Omental fat pad (tissue), 4 donors: ENCODE measurements at places on chromosomes 2 and 18.

DNA sequence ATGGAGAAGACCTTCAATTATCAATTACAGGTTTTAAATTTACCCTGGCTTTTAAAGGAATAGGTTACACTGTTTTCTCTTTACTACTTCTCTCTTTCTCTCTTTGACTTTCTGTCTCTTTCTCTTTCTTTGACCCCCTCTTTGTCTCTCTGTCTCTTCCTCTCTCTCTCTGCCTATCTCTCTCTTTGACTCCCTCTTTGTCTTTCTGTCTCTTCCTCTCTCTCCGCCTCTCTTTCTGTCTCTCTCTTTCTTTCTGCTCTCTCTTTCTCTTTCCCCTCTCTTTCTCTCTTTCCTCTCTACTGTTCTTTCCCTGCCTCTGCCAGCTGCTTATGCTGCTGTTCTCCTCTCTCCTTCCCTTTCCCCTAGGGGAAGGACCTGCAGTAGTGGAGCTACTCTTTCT, 175.7 kb downstream of the MTCL1 start:
- DNase-seq, result no peak

GRCh38 chr2:170143045-170143717, 34.8 kb upstream of the MYO3B start:
- no peak for DNase-seq

DNA sequence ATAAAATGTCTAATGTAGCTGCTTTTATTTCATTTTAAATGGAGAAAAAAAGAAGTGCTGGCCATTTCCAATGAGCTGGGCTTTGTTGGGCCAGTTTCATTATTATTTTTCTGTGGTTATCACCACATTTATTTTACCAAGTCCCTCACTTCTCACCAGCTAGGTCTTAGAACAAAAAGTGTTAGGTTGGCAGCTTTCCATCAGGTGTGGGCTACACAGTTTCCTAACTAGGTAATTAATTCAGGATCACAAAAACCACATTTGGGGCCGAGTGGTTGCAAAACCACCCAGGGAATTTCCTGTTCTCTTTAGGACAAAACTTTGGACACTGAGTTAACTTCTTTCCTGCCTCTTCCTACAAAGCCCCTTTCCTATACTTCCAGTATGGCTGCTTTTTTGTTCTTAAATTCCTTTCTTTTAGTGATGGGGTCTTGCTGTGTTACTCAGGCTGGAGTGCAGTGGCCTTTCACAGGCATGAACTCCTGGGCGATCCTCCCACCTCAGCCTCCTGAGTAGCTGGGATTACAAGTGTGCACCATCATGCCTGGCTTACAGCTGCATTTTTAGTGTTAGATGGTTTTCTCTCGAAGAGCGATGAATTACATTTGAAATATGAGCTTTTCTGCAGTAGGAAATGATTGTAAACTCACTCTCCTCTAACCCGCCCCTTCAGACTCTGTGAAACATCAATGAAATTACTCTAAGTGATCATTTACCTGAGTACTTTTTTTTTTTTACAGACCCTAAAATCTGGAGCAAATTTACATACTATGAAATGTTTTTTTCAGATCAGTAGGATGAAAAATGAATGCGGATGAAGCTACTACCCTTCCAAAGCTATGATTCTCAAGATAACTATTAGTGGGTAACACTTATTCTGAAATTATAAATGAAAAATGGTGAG, 2.6 kb upstream of the ZFP36L2 start:
- DNase-seq, result no peak

- no peak for DNase-seq
Measured at GRCh38 chr2:168514692-168515091, 58.6 kb downstream of the CERS6 start.

- DNase-seq, result no peak
Measured at GRCh38 chr2:30348825-30349224, 98.2 kb upstream of the LCLAT1 start.

DNA sequence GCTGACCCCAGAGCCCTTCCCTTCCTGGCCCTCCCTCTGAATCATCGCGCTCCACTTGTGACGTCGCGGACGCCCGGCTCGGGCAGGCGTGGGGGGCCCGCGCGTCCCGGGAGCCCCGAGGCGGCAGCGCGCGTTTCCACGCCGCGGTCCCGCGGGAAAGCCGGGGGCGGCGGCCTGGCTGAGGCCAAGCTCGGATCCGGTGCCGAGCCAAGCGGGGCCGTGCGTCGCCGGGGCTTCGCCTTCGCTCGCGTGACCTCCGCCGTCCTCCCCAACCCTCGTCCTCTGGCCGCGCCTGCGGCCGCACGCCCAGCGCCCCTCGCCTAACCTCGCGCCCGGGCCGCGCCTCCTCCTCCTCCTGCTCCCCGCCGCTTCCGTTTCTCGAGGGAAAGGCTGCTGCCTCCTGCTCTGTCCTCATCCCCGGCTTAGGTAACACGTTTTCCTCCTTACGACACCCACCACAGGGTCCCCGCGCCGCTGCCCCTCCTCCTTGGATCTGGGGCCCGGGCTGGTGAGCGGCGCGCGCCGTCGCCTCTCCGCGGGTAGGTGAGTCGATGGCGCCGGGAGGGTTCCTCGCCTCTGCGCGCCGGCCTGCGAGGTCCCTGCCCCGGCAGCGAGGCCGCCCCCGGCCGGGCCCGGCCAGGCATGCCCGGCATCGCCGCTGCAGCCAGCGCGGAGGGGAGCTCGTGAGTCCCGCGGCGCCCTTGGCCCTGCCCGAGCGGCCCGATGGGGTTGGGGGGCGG, at the start of gene INPP1:
Gene INPP1 (plus strand): TSS at position 54 of the 740 bp plus-strand sequence. CDS start 16,514 bp downstream, outside the sequence.
- no peak for DNase-seq

DNA sequence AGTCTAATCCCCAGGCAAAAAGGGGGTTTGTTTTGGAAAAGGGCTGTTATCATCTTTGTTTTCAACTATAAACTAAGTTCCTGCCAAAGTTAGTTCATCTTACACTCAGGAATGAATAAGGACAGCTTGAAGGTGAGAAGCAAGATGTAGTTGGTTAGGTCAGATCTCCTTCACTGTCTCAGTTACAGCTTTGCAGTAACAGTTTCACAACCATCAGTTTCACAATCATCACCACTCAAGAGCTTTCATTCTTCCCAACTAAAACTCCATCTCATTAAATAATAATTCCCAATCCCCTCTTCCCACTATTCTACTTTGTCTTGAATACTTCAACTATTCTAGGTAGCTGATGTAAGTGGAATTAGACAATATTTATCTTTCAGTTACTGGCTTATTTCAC, 200.9 kb downstream of the NYAP2 start:
- DNase-seq, result no peak

GRCh38 chr18:58045242-58046092, 1.4 kb downstream of the NEDD4L start:
- peak; percentile 36 for DNase-seq

- no peak for DNase-seq
Measured at GRCh38 chr18:7482342-7482741, 84.8 kb upstream of the PTPRM start.

DNA sequence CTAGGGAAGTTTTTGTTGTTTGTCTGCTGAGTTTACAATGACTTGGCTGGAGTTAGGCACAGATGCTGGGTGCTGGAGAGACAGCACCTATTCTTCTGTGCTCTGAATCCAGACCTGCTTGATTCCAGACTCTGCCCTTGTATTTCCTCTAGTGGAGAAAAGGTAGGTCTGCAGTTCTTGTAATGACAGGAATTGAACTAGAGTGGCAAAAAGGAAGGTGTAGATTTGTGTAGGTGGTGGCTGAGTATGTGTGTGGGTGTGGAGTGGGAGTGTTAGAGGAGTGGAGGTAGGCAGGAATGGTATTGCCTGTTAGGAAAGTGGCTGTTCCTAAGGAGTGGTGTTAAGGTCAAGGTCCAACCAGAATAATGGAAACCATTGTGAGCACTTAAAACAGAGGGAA, 71.9 kb upstream of the LYPD6 start:
- DNase-seq, result no peak

DNA sequence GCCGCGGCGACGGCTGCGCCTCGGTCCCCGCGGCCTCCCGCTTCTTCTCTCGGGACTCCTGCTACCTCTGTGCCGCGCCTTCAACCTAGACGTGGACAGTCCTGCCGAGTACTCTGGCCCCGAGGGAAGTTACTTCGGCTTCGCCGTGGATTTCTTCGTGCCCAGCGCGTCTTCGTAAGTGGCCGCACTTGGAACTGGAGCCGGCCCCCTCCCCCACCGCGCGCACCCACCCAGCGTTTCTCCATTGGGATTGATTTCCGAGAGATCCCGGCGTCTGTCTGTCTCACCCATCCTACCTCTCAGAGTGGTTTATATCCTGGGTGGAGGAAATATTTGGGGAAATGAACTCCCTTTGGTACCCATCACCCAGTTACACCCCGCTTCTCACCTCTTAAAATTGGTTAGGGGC, 498 bp downstream of the ITGAV start:
- DNase-seq, result no peak

DNA sequence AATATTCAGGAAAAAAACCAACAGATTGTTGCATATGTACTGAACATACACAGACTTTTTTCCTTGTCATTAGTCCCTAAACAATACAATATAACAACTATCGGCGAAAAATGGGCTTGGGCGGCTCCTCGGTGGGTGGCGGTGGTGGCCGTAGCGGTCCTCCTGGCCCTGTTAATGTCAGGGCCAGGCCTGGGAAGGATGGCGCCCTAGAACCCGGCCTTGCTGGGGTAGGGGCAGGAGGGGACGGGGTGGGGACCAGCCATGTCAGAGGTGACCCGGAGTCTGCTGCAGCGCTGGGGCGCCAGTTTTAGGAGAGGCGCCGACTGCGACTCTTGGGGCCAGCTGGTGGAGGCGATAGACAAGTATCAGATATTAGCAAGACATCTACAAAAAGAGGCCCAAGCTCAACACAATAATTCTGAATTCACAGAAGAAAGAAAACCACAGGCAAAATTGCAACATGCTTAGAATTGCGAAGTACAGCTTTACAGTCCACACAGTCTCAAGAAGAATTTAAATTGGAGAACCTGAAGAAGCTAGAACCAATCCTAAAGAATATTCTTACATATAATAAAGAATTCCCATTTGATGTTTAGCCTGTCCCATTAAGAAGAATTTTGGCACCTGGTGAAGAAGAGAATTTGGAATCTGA, 36.5 kb downstream of the ROCK2 start:
- DNase-seq, result no peak

- no peak for DNase-seq
Measured at GRCh38 chr18:3906116-3906750, 456.3 kb downstream of the TGIF1 start.

DNA sequence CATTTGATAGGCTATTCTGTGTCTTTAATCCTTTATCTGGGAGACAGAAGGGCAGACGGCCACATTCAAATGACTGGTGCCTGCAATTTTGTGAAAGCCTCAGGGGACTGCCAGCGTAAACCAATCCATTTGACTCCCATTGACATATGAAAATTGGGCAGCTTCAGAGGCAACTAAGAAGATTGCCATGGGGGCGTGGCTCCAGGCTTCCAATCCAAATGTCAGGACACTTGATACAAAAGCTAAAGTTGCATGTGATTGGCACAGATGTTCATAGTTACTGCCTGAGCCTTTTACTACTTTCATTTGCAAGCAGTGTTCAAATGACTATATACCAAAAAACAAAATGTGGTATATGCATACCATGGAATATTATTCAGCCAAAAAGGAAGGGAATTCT, 42.0 kb downstream of the SPC25 start:
- DNase-seq, result no peak

DNA sequence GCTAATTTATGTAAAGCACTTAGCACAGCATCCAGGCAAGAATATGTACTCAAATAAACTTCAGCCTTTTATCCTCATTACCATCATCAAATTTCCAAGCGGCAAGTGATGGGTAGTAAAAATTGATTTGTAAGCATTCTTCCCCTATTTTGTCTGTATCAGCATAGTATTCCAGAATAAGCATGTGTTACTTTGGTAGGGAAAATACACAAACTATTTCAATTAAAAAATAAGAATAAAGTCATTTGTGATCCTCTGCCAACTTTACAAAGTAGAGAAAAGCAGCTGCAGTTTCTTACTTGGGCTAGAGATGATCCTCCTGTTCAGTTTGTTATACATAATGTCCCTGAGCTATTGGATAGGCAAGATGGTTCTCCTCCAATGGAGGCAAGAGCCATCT, 493.2 kb downstream of the ZEB2 start:
- no peak for DNase-seq

DNA sequence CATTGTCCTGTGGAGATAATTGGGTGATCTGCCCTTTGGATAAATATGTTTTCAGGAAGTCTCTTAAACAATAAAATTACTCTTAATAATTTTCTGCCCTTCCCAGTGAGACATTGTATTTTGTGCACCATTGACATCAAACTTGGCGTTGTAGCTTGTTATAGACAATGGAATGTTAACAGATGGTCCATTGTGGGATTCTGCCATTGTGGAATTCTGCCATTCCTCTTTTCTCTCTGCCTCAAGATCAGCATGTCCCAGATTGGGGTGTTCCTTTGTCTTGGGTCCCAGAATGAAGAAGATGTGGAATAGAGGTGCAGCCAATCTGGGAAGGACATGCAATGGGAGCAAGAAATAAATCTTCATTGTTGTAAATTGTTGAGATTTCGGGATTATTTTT, 15.1 kb upstream of the LDAH start:
- DNase-seq, result no peak

DNA sequence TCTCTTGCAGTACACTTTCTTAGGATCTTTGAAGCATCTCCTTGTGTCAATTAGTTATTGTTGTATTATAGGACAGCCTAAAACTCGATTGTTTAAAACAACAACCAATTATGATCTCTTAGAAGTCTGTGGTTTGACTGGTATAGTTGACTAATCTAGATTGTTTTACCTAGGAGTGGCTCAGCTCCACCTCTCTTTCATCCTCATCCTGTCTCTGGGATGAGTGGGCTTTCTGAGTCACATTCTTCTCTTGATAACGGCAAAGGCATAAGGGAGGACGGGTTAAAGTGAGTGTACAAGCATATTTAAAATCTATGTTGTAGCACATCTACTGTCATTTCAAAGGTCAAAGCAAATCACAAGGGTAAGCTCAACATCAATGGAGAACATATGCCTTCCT, 102.3 kb upstream of the GULP1 start:
- no peak for DNase-seq

GRCh38 chr2:75609937-75610508, 36.6 kb upstream of the MRPL19 start:
- no peak for DNase-seq

GRCh38 chr2:191243154-191243553, 2.0 kb upstream of the MYO1B start:
- DNase-seq, result no peak

GRCh38 chr2:141329964-141330363, 800.9 kb downstream of the LRP1B start:
- DNase-seq, result no peak

DNA sequence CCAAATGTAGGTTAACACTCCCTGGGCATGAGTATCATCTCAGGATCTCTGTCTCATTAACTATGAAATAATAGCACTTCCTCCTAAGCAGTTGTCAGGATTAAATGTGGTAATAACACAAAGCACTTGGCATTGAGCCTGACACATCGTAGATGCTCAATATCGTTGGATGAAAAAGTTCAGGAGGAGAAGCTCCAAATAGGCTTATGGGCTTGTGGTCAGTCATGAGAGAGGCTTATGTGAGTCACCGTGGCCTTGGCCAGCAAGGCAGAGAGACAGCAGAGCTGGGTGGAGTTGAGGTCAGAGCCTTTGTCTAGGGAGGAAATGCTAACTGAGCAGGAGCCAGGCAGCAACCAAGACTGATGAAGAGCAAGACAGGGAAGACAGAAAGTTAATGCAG, 68.3 kb upstream of the PPM1B start:
- no peak for DNase-seq

- DNase-seq, result no peak
Measured at GRCh38 chr2:216657980-216658379, 24.8 kb downstream of the IGFBP2 start.

GRCh38 chr18:26432651-26433424, 115.5 kb downstream of the KCTD1 start:
- no peak for DNase-seq
